ENCODE measurements at places on chromosomes 5 and 9.

DNA sequence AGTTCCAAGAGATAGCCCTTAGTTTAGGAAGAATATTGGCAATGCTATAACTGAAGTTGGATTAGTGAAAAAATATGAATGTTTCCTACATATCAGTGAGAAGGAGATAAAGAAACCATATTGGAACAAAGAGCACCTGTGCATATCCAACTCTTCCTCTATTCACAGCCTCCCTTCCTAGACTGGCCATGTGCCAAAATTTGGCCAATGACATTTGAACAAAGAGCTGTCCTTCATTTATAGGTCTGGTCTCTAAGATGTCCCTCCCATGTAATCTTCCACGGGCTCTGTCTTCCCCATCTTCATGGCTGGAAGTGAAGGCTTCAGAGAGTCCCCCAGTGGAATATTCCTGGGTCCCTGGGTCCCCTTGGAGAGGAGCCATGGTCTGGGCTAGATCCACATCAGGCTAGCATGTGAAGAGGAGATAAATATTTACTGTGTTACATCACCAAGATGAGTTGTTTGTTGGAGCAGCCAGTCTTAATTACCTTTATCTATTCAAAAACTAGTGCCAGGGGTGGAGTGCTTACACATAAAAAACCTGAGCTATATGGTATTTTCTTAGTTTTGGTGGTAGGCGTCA is 190.0 kb upstream of the S1PR3 start:
- DNase-seq = no peak

DNA sequence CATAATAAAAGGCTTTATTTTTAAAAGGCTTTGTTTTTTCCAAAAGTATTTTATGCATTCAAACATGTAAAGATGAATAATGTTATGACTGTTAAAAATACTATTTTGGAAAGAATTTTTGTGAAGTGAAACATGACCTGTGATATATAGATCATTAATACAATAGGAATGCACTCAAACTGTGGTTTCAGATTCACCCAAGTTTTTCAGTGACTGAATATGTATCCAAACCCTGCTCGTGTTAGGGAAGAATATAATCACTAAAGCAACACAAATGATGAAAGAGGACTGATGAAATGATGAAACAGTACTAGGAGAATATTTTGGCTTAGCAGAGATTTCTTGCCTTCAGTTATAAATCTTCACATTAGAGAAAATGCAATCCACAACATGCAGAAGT is 278.0 kb downstream of the ADAMTS6 start:
- DNase-seq = no peak

GRCh38 chr5:57839025-57839424 is 356.4 kb upstream of the ACTBL2 start:
- no peak for DNase-seq

DNA sequence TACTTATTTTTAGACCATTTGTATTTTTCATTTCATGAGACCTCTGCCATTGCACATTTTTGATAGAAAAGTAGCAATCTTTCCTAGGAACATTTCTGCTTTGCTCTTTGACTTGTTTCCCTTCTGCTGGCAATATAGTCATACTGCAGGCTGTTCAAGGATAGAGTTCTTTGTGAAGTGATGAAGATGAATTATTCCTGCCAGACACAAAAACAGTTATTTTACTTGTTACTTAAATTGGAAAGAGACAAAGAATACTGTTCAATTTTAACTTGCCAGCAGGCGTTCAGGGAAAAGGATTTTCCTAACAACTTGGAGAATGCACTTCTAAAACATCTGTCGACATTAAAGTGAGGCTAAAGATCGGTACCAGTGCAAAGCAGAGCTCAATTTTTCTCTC is 251.7 kb upstream of the ACTBL2 start:
- no peak for DNase-seq

DNA sequence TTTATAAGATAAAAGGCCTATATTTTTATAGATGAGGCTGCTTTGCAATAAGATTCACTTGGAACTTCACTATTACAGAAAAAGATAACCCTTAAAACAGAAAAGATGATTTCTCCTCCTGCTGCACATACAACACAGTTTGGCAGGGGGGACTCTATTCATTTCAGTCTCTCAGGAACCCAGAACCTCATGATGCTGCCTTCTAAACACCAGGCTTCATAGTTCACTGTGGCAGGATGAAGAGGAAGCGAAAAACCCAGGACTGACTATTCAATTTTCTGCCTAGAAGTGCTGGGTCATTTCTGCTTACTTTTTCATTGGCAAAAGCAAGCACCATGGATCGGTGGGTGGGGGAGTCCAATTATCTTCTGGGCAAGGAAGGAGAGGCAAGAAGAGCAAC is 179.5 kb downstream of the NTRK2 start:
- DNase-seq = no peak

- DNase-seq = no peak
These were observed 517.0 kb upstream of the PAPPA start for GRCh38 chr9:115636596-115636995.

DNA sequence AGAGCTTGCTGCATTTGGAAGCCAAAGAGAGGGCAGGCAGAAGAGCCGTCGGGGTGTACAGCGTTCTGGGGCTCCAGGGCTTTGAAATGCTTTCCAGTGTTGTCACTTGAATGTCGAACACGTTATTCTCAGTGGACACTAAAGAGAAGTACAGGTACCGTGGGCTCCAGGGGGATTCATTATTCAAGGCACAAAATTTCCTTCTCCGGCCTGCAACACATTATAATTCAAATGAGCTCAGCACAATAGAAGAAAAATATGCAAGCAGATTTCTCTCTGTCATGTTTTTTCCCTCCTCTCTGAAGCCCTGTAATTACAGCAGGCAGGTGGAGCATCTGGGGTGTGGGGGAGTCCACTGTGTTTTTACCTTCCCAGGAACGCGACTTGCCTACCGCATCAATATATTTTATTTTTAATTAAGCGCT is 293.1 kb downstream of the ZSWIM6 start:
- no peak for DNase-seq

DNA sequence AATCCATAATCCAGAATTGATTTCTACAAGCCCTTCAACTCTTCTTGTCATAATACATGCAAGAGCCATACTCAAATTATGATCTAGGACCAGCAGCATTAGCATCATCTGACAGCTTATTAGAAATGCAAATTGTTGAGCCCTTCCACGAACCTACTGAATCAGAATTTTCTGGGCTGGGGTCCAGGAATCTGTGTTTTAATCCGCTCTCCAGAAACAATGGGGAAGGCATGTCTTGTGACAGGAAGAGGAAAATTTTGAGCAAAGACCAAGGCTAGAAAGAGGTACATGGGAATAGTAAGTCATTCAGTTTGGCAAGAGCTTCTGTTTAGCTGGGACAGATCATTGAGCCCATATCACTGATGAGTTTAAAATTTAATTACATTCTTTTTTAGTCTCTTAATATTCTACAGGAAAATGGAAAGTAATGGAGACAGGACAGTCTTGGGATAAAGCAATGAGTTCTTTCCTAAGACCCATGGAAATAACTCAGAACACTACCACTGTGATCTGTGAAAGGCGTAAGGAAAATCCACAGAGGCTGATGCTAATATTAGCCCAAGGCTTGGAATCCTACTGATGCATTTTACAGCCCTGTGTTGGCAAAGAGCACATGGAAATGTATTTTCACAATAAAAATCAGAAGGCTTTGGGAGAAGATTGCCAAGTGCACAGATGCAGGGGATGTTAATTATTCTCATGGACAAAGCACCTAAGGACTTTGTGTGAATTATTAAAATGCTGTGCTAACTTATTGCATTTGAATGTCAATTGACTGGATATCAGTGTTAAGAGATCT is 73.7 kb upstream of the STK32A start:
- peak; percentile 30 for DNase-seq

- DNase-seq = no peak
These were observed 65.2 kb downstream of the ZSWIM6 start for GRCh38 chr5:61397238-61397637.

DNA sequence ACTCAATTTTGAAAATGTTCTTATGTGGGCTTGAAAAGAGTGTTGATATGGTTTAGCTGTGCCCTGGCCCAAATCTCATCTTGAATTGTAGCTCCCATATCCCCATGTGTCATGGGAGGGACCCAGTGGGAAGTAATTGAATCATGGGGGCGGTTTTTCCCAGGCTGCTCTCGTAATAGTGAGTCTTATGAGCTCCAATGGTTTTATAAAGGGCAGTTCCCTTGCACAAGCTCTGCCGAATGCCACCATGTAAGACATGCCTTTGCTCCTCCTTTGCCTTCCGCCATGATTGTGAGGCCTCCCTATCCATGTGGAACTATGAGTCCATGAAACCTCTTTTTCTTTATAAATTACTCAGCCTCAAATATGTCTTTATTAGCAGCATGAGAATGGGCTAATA is 71.0 kb downstream of the USP20 start:
- DNase-seq = no peak

- DNase-seq = no peak
These were observed 94.2 kb downstream of the CRB2 start for GRCh38 chr9:123450098-123450770.

- DNase-seq = no peak
These were observed 46.8 kb upstream of the CLPTM1L start for GRCh38 chr5:1391691-1392090.

DNA sequence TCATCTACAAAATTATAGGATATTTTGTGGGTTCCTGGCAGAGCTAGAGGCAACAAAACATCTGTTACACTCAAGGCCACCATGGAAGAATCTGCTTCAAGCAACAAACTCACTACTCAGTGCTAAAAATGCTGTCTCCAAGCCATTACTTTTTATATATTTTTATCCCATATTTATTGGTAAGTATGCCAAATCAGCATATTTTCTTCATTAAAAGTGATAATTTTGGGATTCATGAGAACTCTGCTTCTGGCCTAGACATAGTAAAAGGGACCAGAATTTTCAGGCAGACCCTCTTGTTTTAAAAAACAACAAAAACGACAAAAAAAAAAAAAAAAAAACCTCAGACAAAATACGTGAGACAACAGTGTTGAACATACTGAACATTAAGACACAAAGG is 236.0 kb downstream of the EDIL3 start:
- DNase-seq = no peak

- DNase-seq = peak; percentile 53
These were observed 2.9 kb downstream of the OR2S2 start for GRCh38 chr9:35954942-35955546.

- no peak for DNase-seq
These were observed 197.7 kb upstream of the OTULINL start for GRCh38 chr5:14383923-14384322.

DNA sequence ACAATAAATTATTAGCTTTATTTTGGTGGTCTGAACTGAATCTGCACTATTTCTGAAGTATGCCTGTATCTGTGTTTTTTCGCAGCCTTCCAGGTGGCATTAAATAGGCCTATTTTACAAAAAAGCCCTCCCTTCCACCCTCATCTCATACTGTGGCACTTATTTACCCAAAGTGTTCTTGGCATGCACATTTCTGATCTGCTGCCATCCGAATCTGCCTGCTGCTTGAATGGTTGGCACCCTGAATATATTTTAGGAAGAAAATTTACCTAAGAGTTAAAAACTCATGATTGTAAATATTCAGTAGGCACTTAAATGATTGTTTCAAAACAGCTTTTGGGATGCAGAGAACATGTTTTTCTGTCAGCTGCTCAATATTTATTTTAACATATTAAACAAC is 150.1 kb downstream of the SLC28A3 start:
- no peak for DNase-seq

GRCh38 chr5:96721351-96721977 is 59.3 kb downstream of the CAST start:
- DNase-seq = no peak

GRCh38 chr5:76947082-76947503 is 5.8 kb upstream of the CRHBP start:
- no peak for DNase-seq

- DNase-seq = no peak
These were observed 5.3 kb downstream of the NSA2 start for GRCh38 chr5:74772359-74772758.

DNA sequence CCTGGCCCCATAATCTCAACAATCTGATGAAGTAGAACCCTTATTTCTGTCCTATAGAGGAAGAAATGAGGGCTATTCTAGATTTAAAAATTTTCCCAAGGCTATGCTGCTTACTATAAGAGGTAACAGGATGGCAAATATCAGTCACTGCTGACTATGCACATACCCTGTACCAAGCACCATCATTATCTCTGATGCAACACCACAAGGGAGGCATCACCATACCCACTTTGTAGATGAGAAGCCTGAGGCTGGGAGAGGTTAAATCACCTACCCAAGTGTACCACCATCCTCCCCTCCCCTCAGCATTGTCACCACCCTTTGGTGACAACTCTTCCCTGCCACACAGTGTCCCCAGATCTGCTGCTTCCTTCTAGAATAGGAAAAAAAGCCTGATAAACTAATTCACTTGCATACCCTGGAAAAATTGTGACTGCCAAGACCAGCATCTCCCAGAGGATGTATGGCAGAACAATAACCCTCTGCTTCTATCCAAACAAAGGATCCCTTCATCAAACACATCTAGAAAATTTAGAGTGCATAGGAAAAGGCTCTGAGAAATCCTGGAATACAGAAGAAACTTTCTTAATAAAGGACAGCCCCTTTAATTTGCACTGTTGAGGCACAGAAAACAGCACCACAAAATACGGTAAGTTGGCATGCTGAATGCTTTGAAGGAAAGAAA is 48.3 kb downstream of the PRRC1 start:
- DNase-seq = no peak

GRCh38 chr5:1448511-1449011 is 3.3 kb upstream of the SLC6A3 start:
- DNase-seq = peak; percentile 19

DNA sequence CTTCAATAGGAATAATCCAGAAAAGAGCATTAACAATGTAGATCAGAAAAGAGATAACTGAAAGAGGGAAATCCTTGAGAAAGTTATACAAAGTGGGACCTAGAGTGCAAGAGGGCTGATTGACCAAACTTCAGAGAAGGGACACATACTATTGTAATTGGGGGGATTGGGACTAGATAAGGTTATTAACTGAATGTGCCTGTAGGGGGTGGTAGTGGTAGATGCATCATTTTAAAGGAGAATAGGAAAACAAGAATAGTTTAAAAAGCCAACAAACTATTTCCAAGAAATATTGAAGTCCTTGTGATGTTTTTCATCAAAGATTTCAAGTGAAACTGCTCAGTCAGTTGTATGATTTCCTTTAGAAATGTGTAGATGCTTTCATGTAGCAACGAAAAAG is 468.5 kb downstream of the TAF11L14 start:
- DNase-seq = no peak

- no peak for DNase-seq
These were observed 4.9 kb downstream of the PCDHGC5 start for GRCh38 chr5:141493500-141494422.

DNA sequence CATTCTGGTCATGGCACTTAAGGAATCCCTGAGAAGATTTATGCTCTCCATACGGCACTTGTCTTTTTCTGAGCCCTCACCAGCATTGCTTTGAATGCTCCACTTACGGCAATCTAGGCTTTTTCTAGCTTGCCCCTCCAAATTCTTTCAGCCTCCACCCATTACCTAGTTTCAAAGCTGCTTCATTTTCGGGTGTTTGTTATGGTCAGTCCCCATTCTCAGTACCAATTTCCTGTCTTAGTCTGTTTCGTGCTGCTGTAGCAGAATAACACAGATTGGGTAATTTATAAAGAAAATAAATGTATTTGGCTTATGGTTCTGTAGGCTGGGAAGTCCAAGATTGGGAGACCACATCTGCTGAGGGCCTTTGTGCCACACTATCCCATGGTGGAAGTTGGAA is 42.0 kb downstream of the ARHGEF28 start:
- no peak for DNase-seq

GRCh38 chr5:127892467-127893207 is 189.4 kb downstream of the CCDC192 start:
- no peak for DNase-seq
